ENCODE measurements at places on chromosomes 5 and 9.

DNA sequence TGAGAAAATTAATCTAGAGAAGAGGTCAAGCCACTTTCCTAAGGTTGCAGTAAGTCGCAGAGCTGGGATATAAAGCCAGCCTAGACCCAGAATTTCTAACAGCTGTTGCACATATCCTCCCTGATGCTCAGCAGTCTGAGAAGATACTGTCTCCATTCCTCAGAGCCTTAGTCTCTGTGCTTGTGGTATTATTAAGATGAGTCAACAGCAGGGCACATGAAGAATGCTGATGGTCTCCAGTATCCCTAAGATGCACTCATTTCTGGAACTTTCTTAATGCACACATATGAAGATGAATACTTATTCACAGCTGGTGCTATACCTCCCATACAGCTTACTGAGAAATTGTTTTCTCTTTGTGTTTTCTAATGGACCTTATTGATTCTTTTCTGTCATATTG, 32.5 kb downstream of the SGCD start:
- no peak for DNase-seq

- DNase-seq: no peak
Measured at GRCh38 chr9:35237311-35237710, 75.5 kb downstream of the UNC13B start.

GRCh38 chr5:151105561-151105960, 24.7 kb upstream of the TNIP1 start:
- no peak for DNase-seq

DNA sequence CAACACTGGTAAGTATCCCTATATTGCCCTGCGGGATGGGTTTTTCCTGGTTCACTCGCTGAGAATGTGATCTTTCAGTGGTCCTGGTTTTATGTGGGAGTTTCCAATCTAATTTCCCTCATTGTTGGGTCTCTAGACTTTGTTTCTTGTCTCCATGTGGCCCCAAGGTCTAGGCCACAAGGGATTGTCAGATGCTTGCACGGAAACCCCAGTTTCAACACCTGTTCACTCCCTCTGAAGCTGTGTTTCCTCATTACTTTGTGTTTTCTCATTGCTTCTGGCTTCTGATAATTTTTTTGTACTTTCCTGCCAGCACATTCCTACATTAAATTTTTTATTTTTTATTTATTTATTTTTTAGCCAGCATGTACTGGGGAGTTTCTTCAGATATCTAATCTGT, 191.5 kb downstream of the TTLL11 start:
- DNase-seq: no peak

DNA sequence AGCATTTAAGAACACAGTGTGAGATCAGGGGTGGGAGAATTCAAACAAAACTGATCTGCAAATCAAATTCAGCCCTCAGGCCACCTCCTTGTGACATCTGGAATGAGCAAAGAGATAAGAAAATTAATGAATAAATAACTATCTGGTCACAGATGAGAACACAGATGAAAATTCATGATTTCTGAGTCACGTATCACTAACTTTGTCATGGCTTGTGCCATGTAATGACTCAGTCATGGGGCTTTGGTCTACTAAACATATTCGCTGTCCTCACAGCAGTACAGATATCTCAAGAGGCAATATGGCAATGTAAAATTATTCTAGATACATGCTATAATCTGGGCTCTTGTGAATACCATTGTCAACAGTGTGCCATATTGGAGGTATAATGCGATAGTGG, 274.4 kb downstream of the MAN2A1 start:
- no peak for DNase-seq

DNA sequence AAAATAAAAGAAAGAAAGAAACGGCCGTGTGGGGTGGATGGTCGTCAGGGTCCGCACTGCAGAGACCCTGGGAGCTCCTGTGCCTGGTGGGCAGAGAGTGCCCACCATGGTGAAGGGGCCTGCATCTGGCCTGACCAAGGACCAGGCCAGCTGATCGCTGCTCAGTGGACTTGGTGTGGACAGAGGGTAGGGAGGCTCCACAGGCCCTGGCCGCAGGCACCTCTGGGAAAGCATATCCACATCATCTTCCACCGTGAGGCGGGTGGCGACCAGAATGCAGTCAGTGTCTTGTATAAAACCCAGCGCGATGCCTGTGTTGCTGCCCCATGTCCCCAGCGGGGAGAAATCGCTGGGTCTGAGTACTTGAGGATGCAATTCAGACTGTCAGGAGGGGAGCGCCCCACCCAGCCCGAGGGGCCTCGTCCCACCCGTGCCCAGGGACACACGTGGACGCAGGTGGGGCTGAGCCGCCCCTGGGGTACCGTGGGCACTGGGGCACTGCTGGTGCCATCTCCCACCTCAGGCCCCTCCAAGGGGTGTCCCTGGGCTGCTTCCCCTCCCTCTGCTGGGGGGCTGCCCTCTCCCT, 27.8 kb upstream of the SLC6A19 start:
- DNase-seq: no peak

GRCh38 chr5:155943516-155944407, 383.2 kb upstream of the SGCD start:
- peak; percentile 27 for DNase-seq

All from heart right ventricle (tissue), 16 donors.